ENCODE measurements at places on chromosomes 6 and 20.

GRCh38 chr6:95203153-95203754 is 374.1 kb upstream of the MANEA start:
- DNase-seq, result no peak

DNA sequence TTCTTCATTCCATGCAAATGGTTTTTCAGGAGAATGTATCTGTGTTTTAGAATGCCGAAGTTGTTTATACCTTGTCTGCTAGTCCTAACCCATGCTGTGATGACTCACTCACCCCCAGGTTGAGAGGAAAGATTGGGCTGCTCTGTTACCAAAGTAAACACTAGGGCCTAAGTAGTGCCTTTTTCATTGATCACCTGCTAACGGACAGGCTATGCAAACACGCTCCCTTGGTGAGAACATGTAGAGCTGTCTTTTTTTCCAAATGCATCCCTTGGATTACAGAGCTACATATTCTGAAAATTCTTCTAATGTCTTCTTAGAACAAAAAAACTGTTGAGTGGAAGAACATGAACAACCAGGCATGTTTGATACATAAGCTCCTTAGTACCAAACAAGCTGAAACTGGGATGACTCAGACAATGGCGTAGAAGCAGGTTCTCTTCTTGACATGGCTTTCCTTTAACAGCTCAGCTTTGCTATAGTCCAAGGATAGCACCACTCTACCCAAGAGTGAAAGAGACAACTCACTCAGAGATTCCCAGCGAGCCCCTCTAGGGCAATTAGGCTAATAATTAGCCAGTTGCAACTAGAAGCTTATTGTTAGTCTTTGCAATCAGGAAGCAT is 20.5 kb downstream of the PERP start:
- no peak for DNase-seq

DNA sequence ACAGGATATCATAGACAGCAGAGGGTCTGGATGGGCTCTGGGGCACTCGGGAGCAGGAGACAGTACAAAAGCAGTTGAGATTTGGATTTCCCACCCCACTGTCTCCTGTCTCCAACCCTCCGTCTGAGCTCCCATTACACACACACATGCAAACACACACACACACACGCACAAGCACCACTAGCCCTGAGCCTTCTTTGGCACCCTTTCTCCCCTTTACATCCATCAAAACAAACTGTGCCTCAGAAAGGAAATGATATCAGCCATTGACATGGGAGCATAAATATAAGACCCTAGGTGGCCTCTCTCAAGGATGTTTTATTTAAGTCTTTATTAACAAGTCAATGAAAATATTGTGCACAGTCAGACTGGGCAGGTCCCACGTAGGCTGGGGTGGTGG is 17.5 kb downstream of the TTBK1 start:
- DNase-seq, result no peak

- no peak for DNase-seq
Measured at GRCh38 chr6:106540907-106541306, 88.4 kb downstream of the RTN4IP1 start.

GRCh38 chr20:47106786-47107185 is 212.1 kb downstream of the EYA2 start:
- DNase-seq, result no peak

GRCh38 chr6:148689168-148689567 is 57.7 kb upstream of the UST start:
- DNase-seq, result no peak

Data from activated CD8-positive, alpha-beta memory T cell treated with anti-CD3 and anti-CD28 coated beads for 1 hour (primary cell).